ENCODE measurements at places on chromosomes 16 and 17. TPM values are rescaled to one million over a fixed set of nuclear protein-coding genes. Genes with fewer than 3 reads are reported as not detected.
A peak's percentile ranks its signal among the peaks of the same experiment; 100 is the strongest.

- H3K4me3 ChIP-seq = no peak overlapping the region
- H3K4me1 ChIP-seq = no peaks in the 10 kb centered on the region
- H3K36me3 ChIP-seq = no peaks in the 10 kb centered on the region
- DNase-seq = no peak
These were observed 8.1 kb upstream of the NLRP1 start for GRCh38 chr17:5592382-5592781.

The DHX40 gene
- total RNA-seq = 33.1 TPM

The KRTAP1-1 gene
- total RNA-seq = not detected

GRCh38 chr17:13403982-13404946, 197.5 kb downstream of the HS3ST3A1 start:
- no peak overlapping the region for H3K4me3 ChIP-seq
- no peaks in the 10 kb centered on the region for H3K27me3 ChIP-seq

GRCh38 chr16:29845656-29846055, 17.4 kb downstream of the CDIPT start:
- H3K27me3 ChIP-seq = no peaks in the 10 kb centered on the region
- H3K27ac ChIP-seq = peak overlapping the region; percentile 20
- H3K4me1 ChIP-seq = peaks cover 5% of the 10 kb centered on the region
- H3K4me3 ChIP-seq = no peak overlapping the region
- DNase-seq = no peak
- H3K36me3 ChIP-seq = no peaks in the 10 kb centered on the region

The PRSS27 gene
- total RNA-seq = 1.3 TPM

GRCh38 chr16:86430814-86431213, 79.5 kb upstream of the FOXF1 start:
- H3K4me3 ChIP-seq = no peak overlapping the region
- H3K27ac ChIP-seq = no peak overlapping the region
- no peaks in the 10 kb centered on the region for H3K4me1 ChIP-seq

GRCh38 chr17:51709694-51710633, 448.6 kb downstream of the CA10 start:
- DNase-seq = no peak
- peaks cover 11% of the 10 kb centered on the region for H3K4me1 ChIP-seq
- H3K27me3 ChIP-seq = no peaks in the 10 kb centered on the region
- H3K4me3 ChIP-seq = no peak overlapping the region
- no peak overlapping the region for H3K27ac ChIP-seq
- no peaks in the 10 kb centered on the region for H3K36me3 ChIP-seq

- H3K27ac ChIP-seq = no peak overlapping the region
- H3K36me3 ChIP-seq = no peaks in the 10 kb centered on the region
- peak overlapping the region; percentile 81 for H3K4me3 ChIP-seq
- H3K4me1 ChIP-seq = peaks cover 8% of the 10 kb centered on the region
- DNase-seq = no peak
These were observed 1.5 kb upstream of the SPAG7 start for GRCh38 chr17:4969047-4969550.

The KRTAP16-1 gene
- total RNA-seq = not detected

DNA sequence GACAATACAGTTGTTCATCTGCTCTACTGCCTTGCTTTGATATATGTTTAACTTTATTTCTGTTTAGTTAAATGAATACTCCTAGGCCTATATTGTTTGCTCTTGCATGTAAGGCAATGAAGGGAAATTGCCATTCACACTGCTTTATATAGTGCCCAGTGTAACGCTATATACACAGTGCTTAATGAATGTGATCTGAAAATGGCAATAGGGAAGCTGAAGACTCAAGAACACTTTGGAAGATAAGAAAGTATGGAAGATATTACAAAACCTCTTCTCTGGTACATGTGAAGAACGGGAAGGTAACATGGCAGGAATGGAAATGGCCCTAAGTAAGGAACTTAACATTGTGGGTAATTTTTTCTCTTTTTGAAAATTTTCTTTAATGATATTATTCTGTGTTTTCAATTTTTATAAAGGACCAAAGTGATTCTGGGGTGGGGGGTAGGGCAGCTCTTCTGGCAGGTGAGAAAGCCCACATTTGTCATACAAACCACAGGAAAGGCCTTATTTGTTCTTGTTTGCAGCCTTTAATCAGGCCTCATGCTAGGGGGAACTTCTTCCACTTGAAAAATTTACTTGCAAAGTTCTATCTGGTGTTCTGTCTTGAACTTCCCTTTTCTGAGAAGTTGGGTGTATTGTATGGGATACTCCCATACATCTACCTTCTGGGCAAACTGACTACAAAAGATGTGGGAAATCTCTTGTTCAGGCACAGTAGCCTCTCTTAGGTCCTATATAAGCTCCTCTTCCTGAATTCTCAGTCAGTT, 100.8 kb upstream of the CORO6 start:
- H3K27me3 ChIP-seq = no peaks in the 10 kb centered on the region
- no peaks in the 10 kb centered on the region for H3K36me3 ChIP-seq
- H3K4me3 ChIP-seq = no peak overlapping the region
- H3K27ac ChIP-seq = peak overlapping the region; percentile 16

GRCh38 chr17:4162775-4163466, 19.9 kb downstream of the CYB5D2 start:
- no peaks in the 10 kb centered on the region for H3K36me3 ChIP-seq
- no peak overlapping the region for H3K27ac ChIP-seq
- H3K4me1 ChIP-seq = no peaks in the 10 kb centered on the region
- H3K4me3 ChIP-seq = no peak overlapping the region
- no peak for DNase-seq

DNA sequence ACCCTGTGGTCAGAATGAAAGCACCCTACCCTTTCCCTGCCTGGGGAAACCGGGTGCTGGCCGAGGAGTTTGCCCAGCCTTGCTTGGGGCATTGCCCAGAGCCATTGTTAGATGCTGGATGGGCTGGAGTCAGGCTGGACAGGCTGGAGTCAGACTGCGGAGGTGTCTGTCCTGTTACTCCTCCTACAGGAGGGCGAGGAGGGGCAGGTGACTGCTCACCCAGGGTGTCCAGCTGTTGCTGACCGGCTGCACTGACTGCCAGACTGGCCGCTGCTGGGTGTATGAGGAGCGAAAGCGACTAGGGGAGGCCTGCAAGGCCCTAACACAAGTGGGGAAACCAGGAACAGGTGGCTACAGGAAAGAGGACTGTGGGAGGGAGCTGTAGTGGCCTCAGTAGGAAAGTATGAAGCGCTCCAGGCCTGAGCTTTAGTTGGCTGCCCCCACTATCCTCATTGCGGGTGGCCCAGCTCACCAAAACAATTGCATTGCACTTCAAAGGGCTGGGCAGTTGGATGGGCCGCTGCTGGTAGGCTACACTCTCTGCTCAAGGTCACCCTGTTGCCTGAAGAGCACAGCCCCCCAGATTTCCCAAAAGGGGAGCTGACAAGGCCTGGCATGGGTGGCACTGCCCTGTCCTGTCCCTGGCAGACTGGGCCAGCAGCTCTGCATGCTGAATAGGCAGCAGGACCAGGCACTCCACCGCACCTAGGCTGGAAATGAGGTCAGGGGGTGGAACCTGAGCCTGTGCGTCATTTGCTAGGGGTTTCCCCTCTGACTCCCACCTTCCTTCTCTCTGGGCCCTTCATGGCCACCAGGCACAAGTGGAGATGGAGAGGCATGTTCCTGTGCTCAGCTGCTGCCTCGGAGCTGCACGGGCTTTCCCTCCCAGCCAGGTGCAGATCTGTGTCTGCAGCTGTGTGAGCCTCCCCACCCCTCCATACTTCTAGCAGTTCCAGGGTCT, 18.4 kb downstream of the LDHD start:
- peaks cover 12% of the 10 kb centered on the region for H3K4me1 ChIP-seq
- DNase-seq = no peak
- no peak overlapping the region for H3K4me3 ChIP-seq
- no peaks in the 10 kb centered on the region for H3K27me3 ChIP-seq
- H3K27ac ChIP-seq = no peak overlapping the region

The HOXB6 gene
- total RNA-seq = 0.58 TPM

The STH gene
- not detected for total RNA-seq

- H3K27ac ChIP-seq = no peak overlapping the region
- DNase-seq = no peak
- no peaks in the 10 kb centered on the region for H3K36me3 ChIP-seq
- H3K27me3 ChIP-seq = no peaks in the 10 kb centered on the region
- H3K4me3 ChIP-seq = no peak overlapping the region
These were observed 30.6 kb downstream of the IL21R start for GRCh38 chr16:27432558-27432957.

DNA sequence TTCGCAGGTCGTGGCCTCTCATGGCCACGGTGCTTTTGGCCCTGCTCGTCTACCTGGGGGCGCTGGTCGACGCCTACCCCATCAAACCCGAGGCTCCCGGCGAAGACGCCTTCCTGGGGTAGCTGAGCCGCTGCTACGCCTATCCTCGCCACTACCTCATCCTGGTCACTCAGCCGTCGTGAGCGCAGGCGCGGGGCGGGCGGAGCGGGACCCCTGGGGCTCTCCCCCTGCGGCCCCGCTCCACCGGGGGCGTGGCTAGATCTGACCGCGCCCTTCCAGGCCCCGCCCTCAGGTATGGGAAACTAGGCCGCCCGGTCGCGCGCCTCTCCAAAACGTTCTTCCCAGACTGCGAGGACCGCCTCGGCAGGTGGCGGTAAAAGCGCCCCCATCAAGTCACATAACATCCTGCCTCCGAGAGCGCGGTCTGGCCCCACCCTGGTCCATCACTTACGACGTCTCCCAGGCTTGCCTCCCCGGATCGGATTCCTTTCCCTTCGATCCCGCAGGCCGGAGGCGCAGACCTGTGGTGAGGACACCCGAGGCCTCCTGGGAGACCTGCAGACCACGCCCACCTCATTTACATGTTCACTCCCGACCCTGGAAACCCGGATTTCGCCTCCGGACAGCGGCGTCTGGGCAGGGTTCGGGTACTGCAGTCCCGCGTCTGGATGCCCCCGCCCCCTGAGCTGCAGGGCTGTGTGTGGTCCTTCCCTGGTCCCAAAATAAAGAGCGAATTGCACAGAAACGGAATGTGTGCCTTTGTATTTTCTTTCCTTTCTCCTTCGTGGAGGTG, 91.5 kb upstream of the TMEM97 start:
- DNase-seq = peak; percentile 79
- peaks cover 2% of the 10 kb centered on the region for H3K4me1 ChIP-seq
- H3K27me3 ChIP-seq = no peaks in the 10 kb centered on the region
- H3K27ac ChIP-seq = no peak overlapping the region

DNA sequence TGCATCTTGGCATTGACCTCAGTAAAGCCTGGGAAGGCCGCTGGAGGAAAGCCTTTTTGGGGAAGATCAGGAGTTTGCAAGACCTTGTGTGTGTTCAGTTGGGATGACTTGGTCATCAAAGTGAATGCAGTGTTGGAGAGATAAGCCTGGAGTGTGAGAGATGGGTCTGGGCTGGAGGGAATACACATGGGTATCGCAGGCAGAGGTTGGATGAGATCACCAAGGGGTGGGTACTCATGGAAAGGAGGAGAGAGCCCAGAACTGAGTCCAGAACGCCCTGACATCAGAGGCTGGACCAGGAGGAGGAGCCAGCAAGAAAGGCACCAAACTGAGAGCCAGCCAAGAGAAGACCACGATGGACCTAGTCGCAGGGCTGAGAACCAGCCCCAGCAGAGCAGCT, 35.2 kb downstream of the SDK2 start:
- DNase-seq = no peak
- no peaks in the 10 kb centered on the region for H3K4me1 ChIP-seq
- H3K36me3 ChIP-seq = no peaks in the 10 kb centered on the region
- H3K27ac ChIP-seq = no peak overlapping the region

DNA sequence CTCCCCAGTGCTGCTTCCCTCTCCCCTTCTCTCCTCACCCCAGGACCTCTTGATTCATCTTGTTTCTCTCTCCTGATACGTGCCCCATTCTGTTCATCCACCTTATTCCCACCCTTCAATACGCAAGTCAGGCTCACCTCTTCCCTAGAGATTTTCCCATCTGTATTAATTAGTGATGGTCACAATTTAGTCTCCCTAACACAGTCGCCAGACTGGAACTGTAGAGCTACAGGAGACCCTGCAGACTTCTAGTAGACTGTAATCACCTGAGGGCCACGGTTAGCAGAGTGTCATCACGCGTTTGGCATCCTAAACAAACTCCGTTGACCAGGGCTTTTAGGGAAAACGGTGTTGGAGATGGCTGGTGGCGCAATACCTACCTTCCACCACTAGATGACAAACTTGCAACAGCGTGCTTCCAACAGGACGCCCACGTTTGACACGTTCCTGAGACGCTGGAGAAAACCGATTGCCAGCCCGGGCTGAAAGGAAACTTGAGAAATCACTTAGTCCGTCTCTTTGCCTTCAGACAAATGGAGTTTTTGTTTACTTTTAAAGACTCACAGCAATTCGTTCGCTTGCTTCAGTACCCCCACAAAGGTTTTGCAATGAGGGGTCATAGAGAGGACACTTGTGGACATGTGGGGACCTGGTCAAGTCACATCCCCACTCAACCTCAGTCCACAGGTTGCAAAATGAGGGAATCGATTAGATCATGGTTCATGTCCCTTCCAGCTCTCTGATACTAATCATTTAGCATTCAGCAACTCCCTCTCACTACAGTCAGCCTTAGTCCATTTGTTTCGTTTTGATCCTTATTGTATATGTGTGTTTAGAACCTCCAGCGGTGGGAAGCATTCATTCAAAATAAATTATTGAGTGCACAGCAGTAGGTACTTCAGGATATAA, 20.6 kb downstream of the MYL4 start:
- H3K27me3 ChIP-seq = no peaks in the 10 kb centered on the region
- H3K4me3 ChIP-seq = peak overlapping the region; percentile 20
- no peaks in the 10 kb centered on the region for H3K4me1 ChIP-seq
- peak; percentile 84 for DNase-seq
- H3K36me3 ChIP-seq = no peaks in the 10 kb centered on the region
- no peak overlapping the region for H3K27ac ChIP-seq

DNA sequence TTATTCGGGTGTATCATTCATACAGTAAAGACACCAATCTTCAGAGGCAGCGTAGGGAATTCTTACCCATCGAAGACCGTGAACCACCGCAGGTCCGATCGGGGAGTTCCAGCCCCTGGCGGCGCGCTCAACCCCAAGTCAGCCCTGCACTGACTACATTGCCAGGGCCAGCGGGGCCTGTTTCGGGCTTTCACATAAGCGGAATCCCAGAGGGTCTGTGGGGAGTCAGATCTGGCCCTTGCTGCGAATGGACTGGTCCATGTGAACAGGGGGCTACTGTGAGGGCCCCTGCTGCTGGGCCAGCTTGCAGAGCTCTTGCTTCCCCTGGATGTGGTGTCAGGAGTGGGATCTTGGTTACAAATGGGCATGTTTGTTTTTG, 7.6 kb downstream of the PDE6G start:
- no peak for DNase-seq
- H3K4me3 ChIP-seq = no peak overlapping the region
- no peaks in the 10 kb centered on the region for H3K4me1 ChIP-seq
- no peaks in the 10 kb centered on the region for H3K36me3 ChIP-seq
